ENCODE measurements at places on chromosomes 4 and X.

GRCh38 chr4:102560571-102561341 is 59.6 kb downstream of the NFKB1 start:
- no peak overlapping the region for H3K4me3 ChIP-seq
- DNase-seq = no peak
- no peaks in the 10 kb centered on the region for H3K4me1 ChIP-seq
- H3K36me3 ChIP-seq = no peaks in the 10 kb centered on the region
- no peak overlapping the region for H3K27ac ChIP-seq

DNA sequence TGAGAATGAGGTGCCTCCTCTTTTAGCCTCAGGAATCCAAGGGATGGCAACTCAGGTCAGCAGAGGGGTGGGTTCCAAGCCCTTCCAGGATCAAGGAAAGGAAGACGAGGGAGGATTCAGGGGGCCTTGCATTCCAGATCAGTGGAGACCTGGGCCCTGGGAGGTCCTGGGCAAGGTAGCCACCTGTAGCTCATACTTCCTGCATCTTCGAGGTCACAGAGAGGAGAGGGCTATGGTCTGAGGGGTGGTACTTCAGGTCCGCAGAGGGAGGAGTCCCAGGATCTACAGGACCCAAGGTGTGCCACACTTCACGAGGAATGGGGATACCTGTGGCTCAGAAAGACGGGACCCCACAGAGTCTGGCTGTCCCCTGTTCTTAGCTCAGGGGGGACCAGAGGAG is 9.2 kb downstream of the MAGEA4 start:
- no peak overlapping the region for H3K4me3 ChIP-seq
- H3K27me3 ChIP-seq = no peaks in the 10 kb centered on the region
- DNase-seq = no peak
- H3K36me3 ChIP-seq = no peaks in the 10 kb centered on the region
- H3K4me1 ChIP-seq = no peaks in the 10 kb centered on the region

DNA sequence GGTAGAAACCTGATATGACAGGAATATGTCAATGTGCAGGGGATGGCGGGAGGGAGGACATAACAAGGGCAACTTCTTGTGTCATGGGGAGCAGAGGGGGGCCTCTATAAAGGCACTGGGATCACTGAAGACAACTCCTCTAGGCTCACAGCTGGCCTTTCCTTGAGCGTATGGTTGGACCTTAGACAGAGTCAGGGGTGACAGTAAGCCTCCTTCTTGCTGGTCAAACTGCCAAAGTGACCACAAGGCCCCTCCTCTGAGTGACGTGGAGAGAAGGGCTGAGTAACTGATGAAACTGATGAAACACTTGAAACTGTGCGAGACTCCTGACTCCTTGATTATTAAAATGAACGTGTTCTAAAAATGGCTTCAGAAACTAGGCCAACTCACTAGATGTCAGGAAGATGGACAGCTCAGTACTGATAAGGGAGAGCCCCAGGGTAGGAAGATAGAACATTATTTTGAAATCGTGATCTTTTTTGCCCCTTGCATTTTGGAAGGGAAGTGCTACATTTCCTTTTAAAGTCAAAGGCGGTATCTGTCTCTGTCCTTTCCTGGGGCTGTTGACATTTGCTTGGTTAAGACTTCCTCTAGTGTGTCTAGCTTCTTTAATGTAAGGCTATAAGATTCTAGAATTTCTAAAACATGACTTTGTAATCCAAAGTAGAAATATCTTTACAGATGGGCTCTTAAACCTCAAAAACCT is 1.6 kb downstream of the RAB33A start:
- peak; percentile 63 for DNase-seq
- H3K27ac ChIP-seq = peak overlapping the region; percentile 70
- H3K36me3 ChIP-seq = no peaks in the 10 kb centered on the region
- H3K27me3 ChIP-seq = no peaks in the 10 kb centered on the region

DNA sequence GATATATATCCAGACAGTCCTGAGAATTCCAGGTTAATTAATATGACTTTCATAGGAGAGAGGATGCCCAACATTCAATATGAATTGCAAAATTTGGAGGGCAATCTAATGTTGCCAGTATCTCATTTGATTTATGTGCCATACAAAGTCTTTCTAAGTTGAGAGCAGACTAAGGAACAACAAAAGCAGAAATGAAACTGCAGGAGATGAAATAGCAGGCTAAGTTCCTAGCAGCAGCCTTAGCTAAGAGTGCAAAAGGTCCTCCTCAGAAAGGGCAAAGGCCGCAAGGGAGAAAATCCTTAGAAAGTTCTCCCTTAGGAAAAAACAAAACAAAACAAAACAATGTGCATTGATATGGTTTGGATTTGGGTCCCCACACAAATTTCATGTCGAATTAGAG is 602.9 kb upstream of the HTR2C start:
- H3K4me1 ChIP-seq = no peaks in the 10 kb centered on the region
- no peaks in the 10 kb centered on the region for H3K27me3 ChIP-seq
- no peak overlapping the region for H3K27ac ChIP-seq
- H3K4me3 ChIP-seq = no peak overlapping the region
- no peaks in the 10 kb centered on the region for H3K36me3 ChIP-seq
- no peak for DNase-seq

DNA sequence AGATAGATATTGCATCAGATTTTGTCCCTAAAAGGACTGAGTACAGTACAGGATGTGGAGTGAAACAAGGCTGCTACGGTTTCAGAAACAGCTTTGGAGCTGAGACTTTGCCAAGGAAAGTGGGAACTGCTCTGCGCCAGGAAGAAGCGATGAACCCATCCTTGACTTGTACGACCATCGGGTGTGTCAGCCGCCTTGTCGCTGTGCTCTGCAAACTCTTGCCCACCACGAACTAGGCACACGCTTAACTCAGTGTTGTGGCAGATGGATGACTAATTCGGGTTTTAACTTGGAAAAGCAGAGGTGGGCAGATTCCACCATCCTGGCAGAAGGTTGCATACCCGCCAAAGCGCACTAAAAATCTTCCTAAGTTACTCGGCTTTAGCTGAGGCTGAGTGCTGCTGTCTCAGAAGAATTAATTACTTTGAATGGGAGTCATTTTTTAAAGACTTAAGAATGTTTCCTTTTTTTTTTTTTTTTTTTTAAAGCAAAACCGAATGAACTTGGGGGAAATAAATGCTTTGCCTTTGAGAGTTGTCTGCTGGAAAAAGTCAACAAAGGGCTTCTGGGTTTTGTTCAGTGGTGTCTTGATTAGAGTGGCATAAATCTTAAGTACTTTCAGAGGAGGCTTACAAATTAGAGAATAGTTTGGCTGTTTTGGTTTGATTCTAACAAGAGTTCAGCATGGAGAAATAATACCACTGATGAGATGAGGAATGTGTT is 69.5 kb downstream of the SHROOM2 start:
- DNase-seq = no peak
- H3K27me3 ChIP-seq = no peaks in the 10 kb centered on the region
- no peaks in the 10 kb centered on the region for H3K36me3 ChIP-seq
- H3K4me3 ChIP-seq = no peak overlapping the region

DNA sequence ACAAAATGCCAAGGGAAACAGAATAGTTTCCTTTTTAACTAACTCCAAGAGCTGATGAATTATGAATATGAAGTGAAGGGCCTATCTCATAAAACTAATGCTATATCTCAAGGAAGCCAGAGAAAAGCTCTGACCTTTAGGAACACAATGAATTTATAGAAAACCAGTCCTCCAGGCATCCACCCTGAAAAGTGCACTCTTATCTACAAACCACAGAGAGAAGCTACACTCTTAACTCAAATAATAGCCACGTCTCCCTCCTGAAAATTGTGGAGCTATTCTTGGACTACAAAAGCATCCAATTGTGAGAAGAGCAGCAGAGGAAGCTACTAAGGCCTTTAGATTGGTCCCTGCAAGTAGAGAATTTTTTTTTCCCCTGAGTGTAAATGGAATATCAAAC is 253.9 kb downstream of the IL15 start:
- no peaks in the 10 kb centered on the region for H3K4me1 ChIP-seq
- no peak for DNase-seq
- no peak overlapping the region for H3K27ac ChIP-seq
- H3K36me3 ChIP-seq = no peaks in the 10 kb centered on the region
- H3K4me3 ChIP-seq = no peak overlapping the region
- H3K27me3 ChIP-seq = no peaks in the 10 kb centered on the region

DNA sequence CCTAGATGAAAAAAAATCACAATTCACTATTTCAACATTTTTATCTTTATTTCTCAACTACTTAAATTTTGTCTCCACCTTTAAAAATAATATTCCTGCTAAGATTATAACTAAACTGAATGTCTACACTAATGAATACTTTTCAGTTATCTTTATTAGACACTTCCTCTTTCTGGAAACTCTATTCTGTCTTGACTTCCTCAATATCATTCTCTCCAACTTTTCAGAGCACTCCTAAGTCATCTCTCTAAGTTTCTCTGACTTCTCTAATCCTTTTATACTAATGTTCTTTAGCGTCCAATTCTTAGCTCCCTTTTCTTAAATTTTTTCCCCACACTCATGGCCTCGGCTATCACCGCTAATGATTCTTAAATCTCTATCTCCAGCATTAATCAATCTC is 374.2 kb downstream of the FBXO8 start:
- peaks cover 40% of the 10 kb centered on the region for H3K27me3 ChIP-seq
- DNase-seq = no peak
- H3K4me1 ChIP-seq = no peaks in the 10 kb centered on the region
- no peak overlapping the region for H3K27ac ChIP-seq

GRCh38 chr4:165096776-165097175 is 15.9 kb downstream of the TMEM192 start:
- no peaks in the 10 kb centered on the region for H3K27me3 ChIP-seq
- no peaks in the 10 kb centered on the region for H3K36me3 ChIP-seq
- no peak overlapping the region for H3K4me3 ChIP-seq
- no peak overlapping the region for H3K27ac ChIP-seq
- no peaks in the 10 kb centered on the region for H3K4me1 ChIP-seq

- H3K4me3 ChIP-seq = no peak overlapping the region
- H3K27ac ChIP-seq = no peak overlapping the region
- H3K27me3 ChIP-seq = no peaks in the 10 kb centered on the region
- peaks cover 7% of the 10 kb centered on the region for H3K4me1 ChIP-seq
Observed at GRCh38 chr4:125266901-125267604, 47.7 kb upstream of the FAT4 start.

DNA sequence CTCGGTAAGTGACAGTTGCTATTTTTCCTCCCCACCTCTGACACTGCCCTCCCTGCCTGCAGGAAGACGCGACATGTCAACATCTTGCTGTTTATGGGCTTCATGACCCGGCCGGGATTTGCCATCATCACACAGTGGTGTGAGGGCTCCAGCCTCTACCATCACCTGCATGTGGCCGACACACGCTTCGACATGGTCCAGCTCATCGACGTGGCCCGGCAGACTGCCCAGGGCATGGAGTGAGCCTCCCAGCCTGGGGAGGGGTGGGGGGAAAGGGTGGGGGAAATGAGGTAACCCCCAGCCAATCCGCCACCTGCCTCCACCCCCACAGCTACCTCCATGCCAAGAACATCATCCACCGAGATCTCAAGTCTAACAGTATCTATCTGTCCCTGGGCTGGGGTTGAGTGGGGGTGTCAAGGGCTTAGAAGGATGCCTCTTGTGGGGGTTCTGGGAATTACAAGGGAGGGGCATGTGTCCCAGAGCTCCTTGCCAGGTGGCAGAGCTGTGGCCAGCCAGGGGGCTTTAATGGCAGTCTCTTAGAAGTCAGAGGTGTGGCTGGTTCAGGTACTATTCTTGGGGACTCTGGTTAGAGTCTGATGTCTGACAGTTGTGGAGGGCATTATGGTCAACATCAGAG is 7.8 kb downstream of the ARAF start:
- H3K27me3 ChIP-seq = no peaks in the 10 kb centered on the region
- H3K27ac ChIP-seq = no peak overlapping the region
- H3K36me3 ChIP-seq = peaks cover 26% of the 10 kb centered on the region
- no peak overlapping the region for H3K4me3 ChIP-seq
- H3K4me1 ChIP-seq = peaks cover 21% of the 10 kb centered on the region

- no peak overlapping the region for H3K27ac ChIP-seq
- no peaks in the 10 kb centered on the region for H3K36me3 ChIP-seq
Observed at GRCh38 chr4:15811703-15812337, 33.7 kb downstream of the CD38 start.

- no peak for DNase-seq
- H3K4me1 ChIP-seq = no peaks in the 10 kb centered on the region
- H3K27ac ChIP-seq = no peak overlapping the region
- no peaks in the 10 kb centered on the region for H3K36me3 ChIP-seq
Observed at GRCh38 chr4:96874657-96875056, 1034.8 kb downstream of the PDHA2 start.

DNA sequence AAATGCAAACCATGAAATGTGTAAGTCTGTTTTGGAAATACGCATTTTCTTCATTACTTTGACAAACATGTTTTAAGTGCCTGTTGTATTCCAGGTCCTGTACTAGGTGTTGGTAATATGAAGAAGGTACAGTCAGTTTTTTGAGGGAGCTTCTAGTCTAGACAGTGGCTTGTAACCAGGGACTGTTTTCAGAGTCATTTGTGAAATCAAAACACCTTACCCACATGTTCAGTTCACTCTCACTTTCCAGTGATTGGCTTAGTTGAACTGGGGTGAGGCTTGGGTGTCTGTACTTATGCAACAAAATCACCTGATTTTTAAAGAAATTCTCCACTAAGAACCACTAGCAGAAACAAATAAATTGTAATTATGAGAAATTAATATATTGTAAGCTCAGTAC is 16.4 kb downstream of the DCLK2 start:
- H3K4me1 ChIP-seq = no peaks in the 10 kb centered on the region
- DNase-seq = no peak
- no peaks in the 10 kb centered on the region for H3K36me3 ChIP-seq
- H3K27me3 ChIP-seq = no peaks in the 10 kb centered on the region
- H3K27ac ChIP-seq = no peak overlapping the region
- H3K4me3 ChIP-seq = no peak overlapping the region

GRCh38 chr4:123624959-123625358 is 228.4 kb downstream of the SPRY1 start:
- H3K27ac ChIP-seq = no peak overlapping the region
- no peaks in the 10 kb centered on the region for H3K27me3 ChIP-seq
- DNase-seq = no peak
- H3K4me3 ChIP-seq = no peak overlapping the region
- H3K4me1 ChIP-seq = no peaks in the 10 kb centered on the region

DNA sequence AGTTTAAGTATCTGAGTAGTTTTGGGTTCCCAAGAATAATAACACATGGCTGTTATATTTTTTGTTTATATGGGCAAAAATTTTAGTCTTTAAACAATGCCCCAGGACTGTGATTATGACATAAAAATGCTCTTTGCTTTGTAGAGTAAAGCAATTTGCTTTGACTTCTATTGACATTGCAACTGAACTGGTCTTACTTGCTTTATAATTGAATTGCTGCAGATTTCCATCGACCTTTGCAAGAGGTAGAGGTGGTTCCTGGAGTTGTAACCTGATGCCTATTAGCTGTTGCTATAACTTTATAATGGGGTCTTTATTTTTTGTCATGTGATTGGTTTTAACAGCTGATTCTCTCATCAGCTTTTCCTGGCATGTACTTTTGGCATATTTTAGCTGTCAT is 302.9 kb downstream of the ARHGAP10 start:
- H3K4me1 ChIP-seq = no peaks in the 10 kb centered on the region
- H3K36me3 ChIP-seq = no peaks in the 10 kb centered on the region
- H3K27me3 ChIP-seq = no peaks in the 10 kb centered on the region
- no peak overlapping the region for H3K4me3 ChIP-seq
- no peak overlapping the region for H3K27ac ChIP-seq
